ENCODE measurements at places on chromosomes 5 and 9. TPM values are rescaled to one million over a fixed set of nuclear protein-coding genes. Genes with fewer than 3 reads are reported as not detected.

DNA sequence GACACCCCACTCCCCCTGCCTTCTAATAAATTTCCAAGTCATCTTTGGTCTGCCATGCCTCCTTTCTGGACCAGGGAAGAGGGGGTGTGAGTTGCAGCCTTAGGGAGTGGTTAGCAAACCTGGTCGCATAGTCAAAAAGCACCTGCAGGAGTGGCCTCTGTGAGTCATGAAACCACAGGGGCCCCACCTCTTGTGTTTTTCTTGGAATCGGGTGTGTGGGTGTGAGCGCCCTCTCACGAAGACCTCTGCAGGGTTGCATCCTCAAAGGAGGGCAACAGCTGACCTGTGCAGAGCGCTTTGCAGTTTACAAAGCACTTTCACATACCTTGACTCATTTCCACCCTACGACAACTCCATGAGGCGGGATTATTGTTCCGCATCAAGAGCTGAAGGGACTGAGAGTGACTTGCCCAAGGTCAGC lies 36.8 kb upstream of the TEX48 start:
- DNase-seq, result no peak

DNA sequence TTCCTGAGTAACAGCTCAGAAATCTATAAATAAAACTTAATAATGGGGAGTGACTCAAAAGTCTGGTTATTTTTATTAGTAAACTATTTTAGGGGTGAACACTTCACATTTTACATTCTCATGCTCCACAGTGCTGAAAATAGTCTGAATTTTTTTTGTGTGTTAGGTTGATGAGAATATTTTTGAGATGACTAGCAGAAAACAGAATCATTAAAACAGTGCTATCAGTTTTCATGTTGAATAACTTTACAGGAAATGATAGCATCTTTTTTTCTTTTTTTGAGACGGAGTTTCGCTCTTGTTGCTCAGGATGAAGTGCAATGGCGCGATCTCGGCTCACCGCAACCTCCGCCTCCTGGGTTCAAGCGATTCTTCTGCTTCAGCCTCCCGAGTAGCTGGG lies 60.3 kb downstream of the TMC1 start:
- DNase-seq, result peak; percentile 8

Gene FAM170A
- total RNA-seq, result not detected

Gene ELAVL2
- 2.1 TPM for total RNA-seq

GRCh38 chr5:168030912-168031311 lies 260.5 kb upstream of the WWC1 start:
- DNase-seq, result no peak

Gene GRM6
- not detected for total RNA-seq

GRCh38 chr9:19161257-19162025 lies 34.1 kb upstream of the PLIN2 start:
- peak; percentile 36 for DNase-seq

- DNase-seq, result no peak
These were observed 226.4 kb downstream of the ADAMTS6 start for GRCh38 chr5:65255294-65255693.

- peak; percentile 75 for DNase-seq
These were observed 31.7 kb upstream of the NR3C1 start for GRCh38 chr5:143435210-143435657.
